ENCODE measurements at places on chromosomes 6 and 20. TPM values are rescaled to one million over a fixed set of nuclear protein-coding genes. Genes with fewer than 3 reads are reported as not detected.

LY6G6F gene
- not detected for total RNA-seq

C20orf202 gene
- total RNA-seq = not detected

PGC gene
- total RNA-seq = not detected

GSTA3 gene
- total RNA-seq = not detected

MRPL14 gene
- 66.2 TPM for total RNA-seq

WFDC12 gene
- total RNA-seq = not detected

ATF6B gene
- 46.3 TPM for total RNA-seq

PPIL6 gene
- total RNA-seq = 0.58 TPM

QRSL1 gene
- 7.3 TPM for total RNA-seq

RAET1E gene
- total RNA-seq = not detected

CST2 gene
- not detected for total RNA-seq

BCAS4 gene
- total RNA-seq = 11.1 TPM

MDFI gene
- total RNA-seq = 34.7 TPM

PTGIS gene
- total RNA-seq = 0.53 TPM

DNA sequence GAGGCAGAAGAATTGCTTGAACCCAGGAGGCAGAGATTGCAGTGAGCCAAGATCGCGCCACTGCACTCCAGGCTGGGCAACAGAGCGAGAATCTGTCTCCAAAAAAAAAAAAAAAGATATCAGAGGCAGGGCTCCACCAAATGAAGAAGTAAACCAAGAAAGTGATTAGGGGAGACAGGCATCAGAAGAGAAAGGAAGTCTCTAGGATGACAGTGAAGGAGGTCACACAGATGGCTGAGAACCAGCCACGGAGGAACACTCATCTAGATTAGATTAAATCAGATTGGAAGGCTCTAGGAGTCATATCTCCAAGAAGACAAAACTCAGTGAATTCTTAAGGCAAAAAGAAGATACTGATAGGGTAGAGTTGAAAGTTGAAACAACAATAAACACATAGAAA is 102.2 kb upstream of the CCDC28A start:
- no peak for DNase-seq

DNA sequence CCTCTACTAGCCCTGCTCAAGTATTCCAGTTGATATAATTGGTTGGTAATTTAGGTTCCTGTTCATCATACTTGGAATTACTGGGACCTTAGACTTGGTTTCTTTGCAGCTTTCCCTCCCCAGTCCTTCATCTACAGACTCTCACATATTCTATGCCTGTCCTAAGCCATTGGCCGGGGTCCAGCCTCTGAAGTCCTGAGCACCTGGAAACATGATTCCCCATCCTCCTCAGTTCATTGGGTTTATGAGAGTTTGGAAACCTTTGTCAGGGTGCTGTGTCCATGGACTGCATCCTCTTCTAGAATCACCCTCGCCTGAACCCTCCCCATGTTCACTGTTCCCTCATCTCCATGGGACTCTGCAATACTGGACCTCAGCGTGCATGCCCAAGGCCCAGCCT is 8.8 kb downstream of the GSTA2 start:
- DNase-seq = no peak

DNA sequence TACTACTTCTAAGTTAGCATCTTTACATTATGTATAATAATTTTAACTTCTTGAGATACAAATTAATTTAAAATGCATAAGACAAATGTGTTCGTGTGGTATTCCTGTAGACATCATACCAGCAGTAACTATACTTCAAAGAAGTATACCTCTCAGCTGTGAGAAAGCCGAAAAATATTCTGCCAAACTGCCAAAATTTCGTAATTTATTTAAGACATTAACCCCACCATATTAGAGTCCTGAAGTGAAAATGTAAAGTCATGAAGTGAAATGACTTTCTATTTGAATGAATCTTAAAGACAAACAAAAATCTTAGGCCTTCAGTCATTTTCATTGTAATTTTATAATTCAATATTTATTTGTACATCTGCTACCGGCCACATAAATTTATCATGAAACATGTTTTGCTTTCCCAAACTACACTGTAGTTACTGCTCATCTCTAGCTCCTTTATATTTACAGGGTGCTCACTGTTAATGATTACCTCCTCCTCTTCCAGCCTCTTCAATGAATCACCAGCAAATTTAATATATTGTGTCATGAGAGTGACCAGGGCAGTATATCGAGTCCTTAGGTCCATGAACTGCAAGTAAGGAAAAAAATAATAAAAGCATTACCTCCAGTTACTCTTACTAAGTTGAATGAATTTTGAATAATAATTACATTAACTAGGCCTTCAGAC is 18.5 kb downstream of the DST start:
- DNase-seq = no peak

- DNase-seq = no peak
These were observed 21.2 kb upstream of the MAPK13 start for GRCh38 chr6:36109092-36109491.

GRCh38 chr6:147547369-147547902 is 38.9 kb downstream of the SAMD5 start:
- DNase-seq = no peak

GRCh38 chr20:53850319-53850718 is 220.1 kb downstream of the BCAS1 start:
- no peak for DNase-seq

DNA sequence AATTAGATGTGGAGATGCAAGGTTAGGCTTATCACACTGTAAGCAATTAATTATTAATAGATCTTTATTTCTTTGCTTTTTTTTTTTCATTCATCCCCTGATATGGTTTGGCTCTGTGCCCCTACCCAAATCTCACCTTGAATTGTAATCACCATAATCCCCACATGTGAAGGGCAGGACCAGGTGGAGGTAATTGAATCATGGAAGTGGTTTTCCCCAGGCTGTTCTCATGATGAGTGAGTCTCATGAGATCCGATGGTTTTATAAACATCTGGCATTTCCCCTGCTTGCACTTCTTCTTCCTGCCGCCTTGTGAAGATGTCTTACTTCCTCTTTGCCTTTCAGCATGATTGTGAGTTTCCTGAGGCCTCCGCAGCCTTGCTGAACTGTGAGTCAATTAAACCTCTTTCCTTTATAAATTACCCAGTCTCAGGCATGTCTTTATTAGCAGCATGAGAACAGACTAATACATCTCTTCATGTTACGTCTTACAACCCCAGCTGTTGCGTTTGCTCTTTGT is 333.8 kb downstream of the CDH26 start:
- DNase-seq = no peak

DNA sequence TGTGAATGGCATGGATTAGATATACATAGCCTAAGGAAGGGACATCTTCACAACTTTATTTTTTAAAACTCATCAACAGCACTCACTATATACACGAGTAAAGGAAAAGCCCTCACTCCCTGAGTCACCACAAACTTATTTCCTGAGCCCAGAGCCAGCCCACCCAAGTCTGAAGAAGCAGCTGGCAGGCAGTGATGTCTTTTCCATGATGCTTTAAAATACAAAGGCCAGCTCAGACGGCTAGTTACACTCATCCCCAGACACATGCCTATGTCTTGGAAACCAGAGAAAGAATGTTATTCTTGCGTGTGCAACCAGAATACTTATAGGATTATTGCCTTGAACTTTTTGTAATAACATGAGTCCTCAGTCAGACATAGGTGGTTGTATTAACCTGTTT is 114.4 kb downstream of the ADGRG6 start:
- peak; percentile 93 for DNase-seq

DNA sequence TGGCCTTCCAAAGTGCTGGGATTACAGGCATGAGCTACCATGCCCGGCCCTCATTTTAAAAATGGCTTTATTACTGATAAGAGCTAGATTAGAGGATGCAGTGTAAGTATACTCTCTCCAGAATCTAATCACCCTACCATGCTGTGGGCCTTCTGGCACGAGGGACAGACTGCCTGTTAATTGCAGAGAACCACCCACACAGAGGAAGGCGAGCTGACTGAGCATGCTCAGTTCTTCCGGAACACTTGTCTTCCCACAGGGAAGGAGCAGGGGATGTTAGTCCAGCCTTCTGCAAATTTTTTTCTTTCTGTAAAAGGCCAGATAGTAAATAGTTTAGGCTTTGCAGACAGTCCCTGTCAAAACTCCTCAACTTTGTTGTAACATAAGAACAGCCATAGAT is 48.9 kb downstream of the ALDH5A1 start:
- no peak for DNase-seq

GRCh38 chr6:168358842-168359420 is 39.4 kb upstream of the DACT2 start:
- no peak for DNase-seq

DNA sequence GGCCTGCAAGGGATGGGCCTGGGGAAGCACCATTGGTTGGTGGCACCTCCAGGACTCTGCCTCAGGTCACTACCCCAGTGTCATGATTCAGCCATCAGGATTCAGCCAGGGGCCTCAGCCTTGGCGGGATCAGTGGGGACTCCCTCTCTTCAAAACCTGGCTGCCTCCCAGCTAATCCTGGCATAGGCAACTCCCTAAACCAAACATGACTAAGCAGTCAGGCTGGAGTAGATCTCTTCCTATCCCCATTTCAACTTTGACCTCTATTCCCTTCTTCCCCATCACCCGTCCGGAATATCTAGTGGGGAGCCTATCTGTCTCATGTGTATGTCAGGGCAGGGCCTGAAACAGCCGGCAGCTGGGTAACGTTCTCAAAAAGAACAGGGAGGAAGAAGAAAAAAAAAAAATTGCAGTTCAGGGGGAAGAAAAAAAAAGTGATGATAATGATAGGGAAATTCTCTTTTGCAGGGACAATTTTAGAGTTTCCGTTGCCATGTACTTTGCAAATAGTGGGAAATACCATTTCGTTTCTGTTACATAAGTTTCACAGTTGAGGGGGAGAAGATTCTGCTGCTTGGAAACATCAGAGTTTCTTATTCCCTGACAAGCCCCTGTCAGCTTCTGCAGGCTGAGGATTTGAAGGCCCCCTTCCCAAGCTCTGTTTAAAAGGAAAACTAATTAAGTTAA is 4.1 kb upstream of the PREX1 start:
- no peak for DNase-seq

GRCh38 chr6:91490671-91491301 is 903.9 kb upstream of the MAP3K7 start:
- no peak for DNase-seq

DNA sequence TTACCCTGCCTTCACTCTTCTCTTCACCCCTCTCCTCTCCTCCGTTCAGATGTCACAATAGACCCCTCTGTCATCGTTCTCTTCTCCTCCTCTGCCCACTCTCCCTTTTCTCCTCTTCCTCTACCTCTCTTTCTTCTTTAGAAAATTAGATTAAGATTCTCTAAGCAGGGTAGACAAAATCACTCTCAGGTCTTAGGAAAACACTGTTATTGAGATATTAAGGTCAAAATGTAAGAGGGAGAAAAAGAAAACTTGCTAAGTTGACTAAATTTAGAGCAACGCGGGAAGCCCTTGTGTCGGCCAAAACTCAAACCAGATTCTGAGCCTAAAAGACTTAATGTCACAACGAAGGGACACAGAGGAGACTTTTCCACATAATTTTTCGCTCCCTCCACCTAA is 22.1 kb upstream of the ZNF184 start:
- DNase-seq = no peak

- no peak for DNase-seq
These were observed 31.3 kb downstream of the TRMT11 start for GRCh38 chr6:126017668-126018067.

GRCh38 chr20:11379257-11380011 is 538.3 kb upstream of the BTBD3 start:
- DNase-seq = no peak

DNA sequence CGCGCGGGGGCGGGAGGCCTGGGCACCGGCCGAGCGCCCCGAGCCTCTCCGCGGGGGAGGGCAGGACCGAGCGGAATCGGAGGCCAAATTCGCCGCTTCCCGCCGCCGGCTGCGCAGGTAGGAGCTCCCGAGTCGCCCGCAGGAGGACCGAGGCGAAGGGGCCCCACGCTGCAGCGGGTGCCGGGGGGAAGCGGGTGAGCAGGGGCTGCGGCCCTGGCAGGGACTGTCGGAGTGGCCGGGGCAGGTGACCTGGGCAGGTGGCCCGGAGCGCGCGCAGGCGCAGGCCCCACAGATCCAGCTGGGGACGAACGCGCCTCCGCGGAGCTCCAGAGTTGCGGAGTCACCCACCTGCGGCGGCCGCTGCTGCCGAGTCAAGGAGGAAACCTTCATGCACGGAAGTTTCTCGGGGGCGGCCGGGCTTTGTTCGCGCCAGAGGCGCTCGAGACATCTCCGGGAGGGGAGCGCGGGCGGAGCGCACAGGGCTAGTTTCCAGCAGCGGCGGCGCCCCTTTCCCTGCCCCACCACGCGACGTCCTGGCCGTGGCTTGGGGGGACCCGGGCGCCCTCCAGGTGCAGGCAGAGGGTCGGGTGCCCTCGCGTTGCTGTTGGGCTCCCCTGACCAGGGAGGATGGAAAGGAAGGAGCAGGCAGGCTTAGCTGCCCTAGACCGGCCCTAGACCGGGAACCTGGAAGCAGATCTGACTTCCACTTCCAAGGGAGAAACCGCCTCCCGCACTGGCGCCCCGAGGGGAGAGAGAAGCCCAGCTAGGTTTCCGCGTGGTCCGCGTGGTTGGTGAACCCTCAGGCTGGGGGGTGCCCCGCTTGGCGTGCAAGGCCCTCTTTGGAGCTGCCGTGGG is 590 bp downstream of the SLCO4A1 start:
- no peak for DNase-seq

- no peak for DNase-seq
These were observed 494.8 kb upstream of the SOX4 start for GRCh38 chr6:21098744-21099143.

DNA sequence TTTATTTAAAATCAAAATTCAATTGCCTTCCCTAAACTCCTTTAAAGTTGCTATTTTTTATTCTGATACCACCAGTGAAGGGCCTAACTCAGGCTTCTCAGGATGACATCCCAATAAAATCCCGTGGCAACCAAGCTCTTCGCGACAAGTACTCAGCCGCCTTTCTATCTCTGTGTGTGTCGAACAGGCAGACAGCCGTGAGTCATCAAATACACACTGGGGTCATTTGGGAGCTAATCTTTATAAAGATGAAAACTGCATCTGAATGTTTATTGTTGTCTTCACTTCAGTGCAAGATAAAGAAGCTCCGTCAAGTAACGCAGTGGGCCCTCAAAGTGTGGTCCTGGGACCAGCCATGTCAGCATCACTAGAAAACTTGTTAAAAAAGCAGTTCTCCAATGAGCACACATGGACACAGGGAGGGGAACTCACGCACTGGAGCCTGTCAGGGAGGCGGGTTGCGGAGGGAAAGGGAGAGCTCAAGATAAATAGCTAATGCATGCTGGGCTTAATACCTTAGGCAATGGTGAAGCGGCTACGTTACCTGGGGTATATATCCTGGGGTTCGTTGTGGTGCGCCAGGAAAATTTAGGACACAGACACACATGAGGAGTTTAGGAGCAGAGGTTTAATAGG is 119.3 kb downstream of the RNF144B start:
- no peak for DNase-seq

- no peak for DNase-seq
These were observed 290.2 kb downstream of the UTRN start for GRCh38 chr6:144575327-144575726.

- no peak for DNase-seq
These were observed 161.9 kb downstream of the COL19A1 start for GRCh38 chr6:70028246-70028645.

DNA sequence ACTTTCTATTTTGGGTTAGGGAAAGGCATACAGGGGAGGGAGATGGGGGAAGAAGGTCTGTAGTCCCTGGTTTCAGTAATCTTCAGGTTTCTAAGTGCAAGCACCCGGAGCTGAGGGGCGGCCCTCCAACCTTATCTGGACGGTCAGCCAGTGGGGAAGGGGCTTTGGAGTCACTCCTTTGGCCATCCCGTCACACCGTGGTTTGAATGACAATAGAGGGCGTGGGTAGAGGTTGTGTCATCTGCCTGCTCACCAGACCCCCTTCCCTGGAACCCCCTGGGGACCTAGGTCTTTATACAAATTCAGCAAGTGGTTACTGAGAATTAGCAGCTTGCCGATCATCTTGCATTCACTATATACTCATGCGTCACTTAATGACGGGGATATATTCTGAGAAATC is 29.1 kb downstream of the STK35 start:
- no peak for DNase-seq

Data from glomerular endothelial cell (primary cell).